ENCODE measurements at places on chromosomes 1 and 21.
A peak's percentile ranks its signal among the peaks of the same experiment; 100 is the strongest.

DNA sequence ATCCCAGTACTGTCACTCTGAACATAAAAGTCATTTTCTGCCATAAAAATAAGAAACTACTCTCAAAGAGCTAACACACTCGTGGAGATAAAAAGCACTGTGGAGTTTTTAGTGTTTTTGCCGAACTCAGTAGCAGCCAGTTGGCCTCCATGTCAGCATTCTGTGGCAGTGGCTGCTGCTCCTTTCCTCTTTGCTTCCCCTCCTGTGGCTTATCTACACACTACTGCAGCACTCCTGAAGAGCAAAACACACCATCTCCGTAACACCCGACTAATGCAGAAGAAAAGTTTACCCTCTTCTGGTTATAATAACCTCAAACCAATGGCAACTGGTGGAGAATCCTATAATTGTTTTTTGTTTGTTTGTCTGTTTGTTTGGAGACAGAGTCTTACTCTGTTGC is 44.9 kb downstream of the RAB3GAP2 start:
- DNase-seq, result no peak

- DNase-seq, result no peak
Observed at GRCh38 chr1:212596798-212597197, 11.8 kb upstream of the ATF3 start.

- no peak for DNase-seq
Observed at GRCh38 chr1:23444596-23445390, 20.2 kb upstream of the TCEA3 start.

GRCh38 chr1:224203243-224204016 is 20.4 kb downstream of the DEGS1 start:
- peak; percentile 31 for DNase-seq

GRCh38 chr1:66575739-66576138 is 41.8 kb downstream of the SGIP1 start:
- DNase-seq, result no peak

DNA sequence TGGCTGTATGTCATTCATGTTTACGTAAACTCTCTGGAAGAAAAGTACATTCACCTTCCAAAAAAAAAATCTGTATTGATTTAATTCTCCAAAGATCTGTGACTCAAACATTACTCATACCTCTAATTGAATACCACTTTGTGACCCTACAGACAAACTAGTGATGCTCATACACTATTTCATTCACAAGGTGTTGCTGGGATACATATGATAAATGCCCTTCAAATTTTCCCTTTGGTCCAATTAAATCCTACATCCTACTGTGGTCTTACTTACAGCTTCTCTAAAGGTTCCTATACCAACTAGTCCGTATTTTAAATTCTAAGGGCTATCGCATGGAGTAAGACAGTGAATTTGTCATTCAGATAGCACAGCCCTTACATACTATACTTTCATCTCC is 26.8 kb upstream of the CADM3 start:
- DNase-seq, result no peak

DNA sequence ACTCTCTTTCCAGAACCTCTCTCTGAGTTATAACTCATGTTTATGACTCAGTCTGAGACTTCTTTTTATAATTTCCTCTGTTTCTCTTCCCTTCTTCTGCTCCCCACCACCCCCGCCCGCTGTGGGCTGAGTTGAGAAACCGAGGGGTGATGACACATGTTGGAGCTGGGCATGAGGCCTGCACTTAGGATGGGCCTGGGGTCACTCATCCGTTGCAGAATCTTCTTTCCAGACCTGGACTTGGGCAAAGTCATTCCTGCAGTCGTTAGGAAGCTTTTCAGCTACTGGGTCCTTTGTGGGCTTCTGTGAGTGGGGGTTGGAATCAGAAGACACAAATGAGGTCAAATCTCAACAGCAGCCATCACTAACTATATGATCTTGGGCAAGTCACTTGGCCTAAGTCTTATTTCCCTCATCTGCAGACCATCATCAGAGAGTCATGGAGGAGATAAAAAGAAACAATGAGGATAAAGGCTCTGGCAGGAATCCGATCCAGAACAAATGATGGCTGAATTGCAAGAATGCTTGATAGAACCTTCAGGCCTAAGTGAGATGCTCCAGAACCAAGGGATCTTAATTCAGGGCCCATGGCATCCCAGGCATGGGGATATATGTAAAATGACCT is 53.4 kb downstream of the RPS6KA1 start:
- DNase-seq, result peak; percentile 31

GRCh38 chr1:184296466-184297243 is 90.2 kb upstream of the C1orf21 start:
- peak; percentile 65 for DNase-seq

DNA sequence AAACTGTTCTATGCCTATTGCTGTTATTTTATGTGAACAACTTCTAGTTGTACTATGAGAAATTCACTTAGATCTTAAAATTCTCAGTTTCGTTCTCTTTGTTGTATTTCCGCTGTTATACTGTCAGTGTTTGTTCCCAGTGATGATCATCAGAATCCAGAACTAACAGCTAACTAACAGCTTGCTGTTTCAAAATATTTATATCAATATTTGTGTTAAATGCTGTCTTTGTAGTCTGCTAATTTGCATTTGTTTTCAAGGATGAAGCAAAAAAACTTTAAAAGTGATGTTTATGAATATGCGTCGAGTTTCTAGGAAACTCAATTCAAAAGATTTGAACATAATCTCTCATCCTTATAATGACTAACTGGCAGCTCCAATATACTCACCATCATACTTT is 84.5 kb downstream of the SPATA17 start:
- no peak for DNase-seq

DNA sequence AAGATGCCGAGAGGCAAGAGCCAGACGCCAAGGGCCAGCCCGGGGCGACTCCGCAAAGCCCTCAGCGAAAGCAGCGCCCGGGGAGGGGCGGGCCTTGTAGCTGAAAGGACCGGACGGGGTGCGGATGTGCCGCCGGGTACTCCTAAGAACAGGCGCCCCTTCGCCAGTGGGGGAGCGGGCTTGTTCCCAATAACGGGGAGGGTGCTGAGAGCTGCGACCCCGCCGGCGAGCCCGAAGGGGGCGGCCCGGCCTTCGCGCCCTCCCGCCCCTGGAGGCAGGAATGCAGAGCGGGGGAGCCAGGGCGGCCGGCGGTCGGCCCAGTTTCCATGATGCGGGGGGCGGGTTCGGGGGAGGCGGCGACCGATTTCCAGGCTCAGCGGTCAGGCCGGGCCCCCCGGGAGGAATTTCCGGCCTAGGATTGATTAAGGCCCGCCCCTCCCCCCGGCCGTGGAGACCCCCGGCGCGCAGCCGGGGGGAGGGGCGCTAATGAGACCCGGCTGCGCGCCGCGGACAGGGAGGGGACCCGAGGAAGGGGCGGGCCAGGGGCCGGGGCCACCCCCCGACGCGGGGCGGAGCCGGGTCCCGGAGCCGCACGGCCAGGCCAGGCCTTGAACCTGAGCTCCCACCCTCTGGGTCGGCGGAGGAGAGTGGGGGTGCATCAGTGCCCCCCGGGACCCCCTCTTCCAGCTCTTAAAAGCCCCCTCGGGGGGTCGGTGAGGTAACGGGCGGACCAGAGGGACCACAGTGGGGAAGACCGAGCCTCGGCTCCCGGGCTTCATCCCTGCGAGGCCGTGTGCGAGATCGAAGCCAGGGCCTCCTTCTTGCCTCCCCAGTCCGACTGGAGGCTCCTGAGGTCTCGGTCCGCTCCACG is 898 bp upstream of the TMEM200B start:
- peak; percentile 94 for DNase-seq

- DNase-seq, result no peak
Observed at GRCh38 chr21:14312871-14313270, 70.1 kb downstream of the HSPA13 start.

DNA sequence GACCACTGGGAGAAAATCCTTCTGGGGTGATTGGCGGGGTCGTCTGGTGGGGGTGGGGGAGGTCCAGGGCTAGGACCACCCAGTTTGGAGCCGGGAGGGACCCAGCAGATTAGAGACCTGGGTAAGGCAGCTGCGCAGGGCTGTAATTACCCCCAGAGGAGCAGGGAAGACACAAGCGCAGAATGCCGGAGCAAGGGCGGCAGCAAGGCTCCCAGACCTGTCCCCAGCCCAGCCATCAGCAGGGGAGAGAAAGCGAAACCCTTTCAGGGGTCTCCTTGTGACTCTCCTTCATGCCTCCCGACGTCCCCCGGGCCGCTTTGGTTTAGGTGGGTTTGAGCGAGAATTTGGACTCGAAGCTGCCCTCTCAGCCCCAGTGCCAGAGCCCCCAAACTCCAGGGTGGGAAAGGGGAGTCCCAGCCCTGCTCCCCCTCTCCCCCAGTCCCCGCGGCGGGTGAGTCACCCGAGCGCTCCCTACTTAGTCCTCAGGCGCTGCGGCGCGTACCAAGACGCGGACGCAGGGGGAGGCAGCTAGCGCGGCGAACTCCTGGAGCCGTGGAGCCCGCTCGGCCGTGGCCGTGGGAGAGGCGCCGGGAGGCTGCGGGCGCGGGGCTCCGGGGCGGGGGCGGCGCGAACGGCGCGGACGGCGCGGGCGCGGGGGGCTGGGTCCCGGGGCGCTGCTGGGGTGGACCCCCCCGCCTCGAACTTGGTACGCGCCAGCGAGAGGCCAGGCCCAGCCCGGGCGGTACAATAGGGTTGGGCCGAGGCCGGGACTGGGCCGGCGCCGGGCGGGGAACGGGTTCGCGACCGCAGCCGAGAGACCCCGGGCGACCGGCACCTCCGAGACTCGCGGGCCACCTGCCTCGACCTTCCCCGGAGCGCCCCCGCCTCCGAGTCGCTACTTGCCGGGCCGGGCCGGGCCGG is at the start of gene MAP7D1:
Gene MAP7D1, plus strand, starts transcription at position 753 of the 921 bp plus-strand sequence. CDS start 258 bp downstream, outside the sequence.
- DNase-seq, result peak; percentile 90

DNA sequence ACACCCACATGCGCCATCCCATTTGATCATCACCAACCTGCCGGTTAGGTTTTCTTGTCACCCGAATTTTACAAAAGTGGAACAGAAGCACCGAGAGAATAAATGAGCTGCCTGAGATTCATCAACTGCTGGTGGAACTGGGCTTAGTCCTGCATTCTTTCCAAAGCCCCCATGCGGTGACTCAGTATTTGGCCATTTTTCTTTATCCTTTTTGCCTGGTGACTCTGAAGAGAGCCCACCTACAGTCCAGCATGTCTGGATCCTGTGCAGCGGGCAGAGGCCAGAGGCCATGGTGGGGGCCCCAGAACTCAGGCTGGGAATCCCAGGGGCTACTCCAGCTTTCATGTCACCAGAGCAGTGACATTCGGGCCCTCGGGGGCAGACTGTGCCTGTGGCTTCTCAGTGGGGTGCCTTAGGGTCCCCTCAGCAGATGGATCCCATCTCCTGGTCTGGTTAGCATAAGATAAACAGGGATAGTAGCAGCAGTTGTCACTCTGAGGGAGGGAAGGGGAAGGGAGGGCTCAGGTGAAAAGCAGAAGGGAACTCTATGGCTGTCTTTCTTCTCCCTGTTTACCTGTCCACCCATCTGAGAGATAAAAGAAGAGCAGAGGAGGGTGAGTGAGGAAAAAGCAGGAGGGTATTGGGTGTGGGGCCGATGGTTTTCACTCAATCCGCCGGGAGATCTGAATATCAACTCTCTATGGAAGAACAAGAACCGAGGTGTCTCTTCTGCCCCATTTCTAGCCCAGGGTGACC is 63.2 kb downstream of the KIF26B start:
- DNase-seq, result no peak

DNA sequence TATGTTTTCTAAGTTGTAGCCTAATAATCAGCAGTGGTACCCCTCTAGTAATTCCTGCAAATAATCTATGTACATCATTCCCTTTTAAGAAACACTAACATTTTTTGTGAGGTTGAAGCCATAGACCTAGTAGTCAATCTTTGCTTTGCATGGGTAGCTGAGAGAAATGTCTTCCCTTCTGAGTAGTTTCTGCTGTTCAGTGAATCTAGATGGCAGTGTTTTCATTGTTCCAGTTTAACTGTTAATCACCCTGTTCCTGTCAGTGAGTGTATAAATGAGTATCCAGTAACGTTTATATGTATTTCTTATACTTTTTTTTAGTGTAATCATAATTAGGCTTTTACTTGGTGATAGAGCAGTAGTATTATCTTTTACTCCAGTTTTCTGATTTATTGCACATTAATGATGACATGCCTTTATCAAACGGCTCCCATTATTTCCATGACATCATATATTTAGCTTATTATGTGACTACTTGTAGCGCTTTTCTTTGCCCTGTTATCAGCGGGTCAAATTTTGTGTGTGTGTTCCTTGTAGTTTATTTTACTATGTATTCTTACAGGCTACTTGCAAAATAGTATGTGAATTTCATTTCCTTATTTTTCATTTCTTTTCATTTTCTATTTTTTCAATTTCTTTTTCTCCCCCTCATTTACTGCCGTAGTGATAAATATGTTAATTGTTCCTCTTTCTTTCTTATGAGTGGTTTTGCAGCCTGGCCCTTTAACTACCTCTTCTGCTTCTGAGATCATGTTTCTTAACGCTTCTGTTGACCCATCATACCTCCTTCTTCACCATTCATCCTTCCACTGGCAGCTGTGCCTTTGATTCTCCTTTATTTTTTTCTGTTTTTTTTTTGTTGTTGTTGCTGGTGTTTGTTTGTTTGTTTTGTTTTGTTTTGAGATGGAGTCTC is 18.8 kb downstream of the CEP350 start:
- no peak for DNase-seq

- no peak for DNase-seq
Observed at GRCh38 chr1:38239258-38239835, 192.8 kb upstream of the POU3F1 start.

- no peak for DNase-seq
Observed at GRCh38 chr1:215407575-215407974, 159.5 kb upstream of the KCTD3 start.

- no peak for DNase-seq
Observed at GRCh38 chr1:103087256-103087655, 21.1 kb downstream of the COL11A1 start.

- no peak for DNase-seq
Observed at GRCh38 chr21:35643176-35643575, 417.1 kb downstream of the SETD4 start.

DNA sequence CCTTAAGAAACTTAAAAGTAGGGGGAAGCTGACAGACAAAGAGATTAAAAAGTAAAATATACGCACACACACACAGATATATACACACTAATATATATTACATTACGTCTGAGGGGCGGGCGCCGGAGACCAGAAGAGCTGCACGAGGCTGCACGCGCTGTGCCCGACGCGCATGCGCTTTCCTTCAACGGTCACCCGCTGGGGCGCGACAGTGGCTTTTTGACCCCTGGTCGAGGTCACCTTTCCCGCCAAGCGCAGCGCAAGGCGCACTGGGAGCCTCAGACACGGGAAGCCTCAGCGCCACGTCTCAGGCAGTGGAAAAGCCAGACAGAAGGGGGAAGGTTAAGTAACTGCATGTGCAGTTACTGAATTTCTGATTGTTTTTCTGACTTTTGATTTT is at the start of gene HORMAD1:
Gene HORMAD1, minus strand, starts transcription at position 193 of the 400 bp plus-strand sequence. CDS start 1,390 bp downstream, outside the sequence.
- DNase-seq, result no peak

DNA sequence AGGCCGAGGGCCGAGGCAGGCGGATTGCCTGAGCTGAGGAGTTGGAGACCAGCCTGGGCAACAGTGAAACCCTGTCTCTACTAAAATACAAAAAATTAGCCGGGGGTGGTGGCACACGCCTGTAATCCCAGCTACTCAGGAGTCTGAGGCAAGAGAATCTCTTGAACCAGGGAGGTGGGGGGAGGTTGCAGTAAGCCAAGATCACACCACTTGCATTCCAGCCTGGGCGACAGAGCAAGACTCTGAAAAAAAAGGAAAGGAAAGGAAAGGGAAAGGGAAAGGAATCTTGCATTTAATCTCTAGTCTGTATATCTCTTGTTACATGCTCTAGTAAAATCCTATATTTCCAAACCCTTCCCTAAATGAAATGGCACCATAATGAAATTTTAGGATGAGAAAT is 328.3 kb upstream of the ADGRL2 start:
- no peak for DNase-seq

Data from hepatic stellate cell (primary cell).